Fibroblast of upper back skin (primary cell): ENCODE measurements at places on chromosomes 7 and 10.

DNA sequence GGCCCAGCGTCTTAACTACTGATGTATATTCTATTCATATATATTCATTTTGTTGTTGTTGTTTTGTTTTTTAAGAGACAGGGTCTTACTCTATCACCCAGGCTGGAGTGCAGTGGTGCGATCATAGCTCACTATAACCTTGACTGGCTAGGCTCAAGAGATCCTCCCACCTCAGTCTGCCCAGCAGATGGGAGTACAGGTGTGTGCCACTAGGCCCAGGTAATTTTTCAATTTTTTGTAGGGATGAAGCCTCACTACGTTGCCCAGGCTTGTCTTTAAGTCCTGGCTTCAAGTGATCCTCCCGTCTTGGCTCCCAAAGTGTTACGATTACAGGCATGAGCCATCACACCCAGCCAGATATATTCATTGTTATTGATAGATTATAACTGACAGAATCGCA is 12.9 kb upstream of the STN1 start:
- DNase-seq: no peak

DNA sequence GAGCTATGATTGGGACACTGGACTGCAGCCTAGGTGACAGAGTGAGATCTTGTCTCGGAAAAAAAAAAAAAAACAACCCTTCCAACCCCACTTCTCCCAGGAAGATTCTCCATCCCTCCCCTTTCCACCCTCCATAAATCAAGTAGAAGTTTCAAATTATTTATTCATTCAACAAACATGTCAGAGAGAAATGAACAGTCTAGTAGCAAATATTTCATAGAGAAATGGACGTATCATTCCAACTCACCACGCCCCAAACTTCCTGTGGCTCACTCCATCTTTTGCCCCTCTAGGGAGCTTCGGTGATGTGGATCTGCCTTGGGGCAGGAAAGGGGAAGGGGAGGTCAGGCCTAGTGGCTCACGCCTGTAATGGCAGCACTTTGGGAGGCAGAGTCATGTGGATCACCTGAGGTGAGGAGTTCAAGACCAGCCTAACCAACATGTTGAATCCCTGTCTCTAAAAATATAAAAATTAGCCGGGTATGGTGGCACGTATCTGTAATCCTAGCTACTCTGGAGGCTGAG is 638 bp upstream of the TRAPPC14 start:
- peak; percentile 14 for DNase-seq

GRCh38 chr7:24717694-24718320 is 39.5 kb downstream of the GSDME start:
- no peak for DNase-seq

DNA sequence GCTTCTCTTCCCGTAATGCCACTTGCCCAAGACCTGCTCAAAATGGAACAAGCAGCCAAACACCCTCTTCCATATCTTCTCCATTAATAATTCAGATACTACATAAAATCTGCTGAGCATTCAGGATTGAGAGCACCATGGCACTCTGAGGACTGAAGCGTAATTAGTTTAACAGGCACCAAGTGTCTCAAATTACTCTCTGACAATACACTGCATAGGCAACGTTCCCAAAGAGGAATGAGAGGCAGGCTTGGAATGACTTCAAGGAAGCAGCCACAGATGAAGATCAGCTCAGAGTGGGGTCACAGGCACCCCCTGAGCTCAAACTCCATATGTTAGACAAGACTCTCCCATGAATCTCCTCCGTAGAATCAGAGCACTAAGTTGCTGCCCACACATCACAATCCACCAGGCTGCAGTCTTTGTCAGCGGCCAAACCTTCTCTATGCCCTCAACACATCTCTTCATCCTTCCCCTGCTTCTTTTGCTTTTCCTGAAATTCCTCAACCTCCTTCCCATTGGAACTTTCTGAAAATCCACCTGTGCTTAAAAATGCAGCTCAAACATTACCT is 4.7 kb upstream of the ABLIM1 start:
- DNase-seq: peak; percentile 22
